NCI-H1417 (cell line): ENCODE measurements at places on chromosomes 5 and 9.

GRCh38 chr9:130189840-130190239, 17.6 kb downstream of the NCS1 start:
- DNase-seq, result no peak

DNA sequence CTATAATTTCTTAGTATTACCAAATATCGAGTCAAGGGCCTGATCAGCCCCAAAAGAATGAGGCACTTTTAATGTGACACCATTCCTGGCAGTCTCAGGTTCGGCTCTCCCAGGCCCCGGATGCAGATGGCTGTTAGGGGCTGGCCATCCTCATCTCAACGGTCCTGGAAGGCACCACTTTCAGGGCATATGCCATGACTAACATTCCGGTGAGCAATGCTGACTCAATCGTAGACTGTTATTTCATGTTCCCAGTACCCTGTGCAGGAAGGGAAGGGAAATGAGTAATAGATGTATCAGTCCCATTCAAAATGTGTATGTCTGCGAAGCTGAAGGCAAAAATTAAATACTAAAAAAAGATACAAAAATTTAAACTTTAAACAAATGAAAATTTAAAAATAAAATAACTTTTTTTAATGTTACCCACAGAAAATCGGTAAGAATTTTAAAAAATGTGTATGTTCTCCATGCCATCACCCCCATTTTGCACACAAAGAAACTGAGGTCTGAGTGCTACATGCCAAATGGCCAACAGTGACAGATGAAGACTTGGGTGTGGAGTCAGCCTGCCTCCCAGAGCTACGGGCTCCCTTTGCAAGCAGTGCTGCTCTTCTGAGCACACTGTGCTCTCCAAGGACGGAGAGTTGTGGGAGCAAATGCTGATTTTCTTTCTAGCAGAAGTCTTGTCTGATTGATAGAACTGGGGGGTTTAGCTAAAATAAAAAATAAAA, 79.0 kb downstream of the GLDC start:
- DNase-seq, result no peak

- DNase-seq, result peak; percentile 90
These were observed 83.9 kb downstream of the SLC1A3 start for GRCh38 chr5:36690041-36690961.

DNA sequence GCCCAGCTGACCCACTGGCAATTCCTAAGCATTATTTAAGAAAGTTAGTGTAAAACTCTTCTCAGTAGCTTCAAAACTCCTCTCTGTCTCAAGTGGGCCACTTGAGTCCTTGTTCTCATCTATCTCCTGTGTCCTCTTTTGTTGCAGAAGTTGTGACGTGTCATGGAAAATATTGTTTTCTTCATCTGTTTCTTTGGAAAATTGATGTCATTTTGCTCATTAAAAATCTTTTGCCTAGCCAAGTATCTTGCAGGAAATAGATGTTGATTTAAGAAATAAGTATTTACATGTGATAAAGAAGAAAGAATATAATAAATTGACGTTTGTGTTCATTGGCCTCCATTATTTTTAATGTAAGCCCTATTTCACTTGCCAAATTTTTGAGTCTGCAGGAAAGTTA, 1158.4 kb upstream of the SEMA6A start:
- no peak for DNase-seq

GRCh38 chr9:125258160-125258785, 3.4 kb upstream of the GAPVD1 start:
- DNase-seq, result no peak

- DNase-seq, result no peak
These were observed 50.9 kb upstream of the HSPB3 start for GRCh38 chr5:54404568-54404967.

GRCh38 chr5:54845567-54845941, 139.8 kb downstream of the ESM1 start:
- no peak for DNase-seq

DNA sequence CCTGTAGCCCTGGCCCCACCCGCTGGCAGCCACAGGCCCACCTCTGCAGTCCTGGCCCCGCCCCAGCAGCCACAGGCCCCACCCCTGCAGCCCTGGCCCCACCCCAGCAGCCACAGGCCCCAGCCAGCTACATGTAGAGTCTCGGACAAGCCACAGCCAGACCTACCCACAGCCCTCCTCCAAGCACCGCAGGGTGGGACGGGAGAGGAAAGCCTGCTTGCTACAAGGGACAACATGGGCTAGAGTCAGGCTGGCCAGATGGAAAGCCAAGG, 49.5 kb upstream of the SARDH start:
- no peak for DNase-seq
